ENCODE measurements at places on chromosomes 12 and 14. TPM values are rescaled to one million over a fixed set of nuclear protein-coding genes. Genes with fewer than 3 reads are reported as not detected.

The GLT1D1 gene
- total RNA-seq, result 1.7 TPM

The OAS1 gene
- total RNA-seq, result 2.2 TPM

GRCh38 chr12:48980389-48980952, 2.3 kb downstream of the WNT1 start:
- DNase-seq, result peak; percentile 64

GRCh38 chr12:115132145-115132544, 448.2 kb upstream of the TBX3 start:
- DNase-seq, result no peak

DNA sequence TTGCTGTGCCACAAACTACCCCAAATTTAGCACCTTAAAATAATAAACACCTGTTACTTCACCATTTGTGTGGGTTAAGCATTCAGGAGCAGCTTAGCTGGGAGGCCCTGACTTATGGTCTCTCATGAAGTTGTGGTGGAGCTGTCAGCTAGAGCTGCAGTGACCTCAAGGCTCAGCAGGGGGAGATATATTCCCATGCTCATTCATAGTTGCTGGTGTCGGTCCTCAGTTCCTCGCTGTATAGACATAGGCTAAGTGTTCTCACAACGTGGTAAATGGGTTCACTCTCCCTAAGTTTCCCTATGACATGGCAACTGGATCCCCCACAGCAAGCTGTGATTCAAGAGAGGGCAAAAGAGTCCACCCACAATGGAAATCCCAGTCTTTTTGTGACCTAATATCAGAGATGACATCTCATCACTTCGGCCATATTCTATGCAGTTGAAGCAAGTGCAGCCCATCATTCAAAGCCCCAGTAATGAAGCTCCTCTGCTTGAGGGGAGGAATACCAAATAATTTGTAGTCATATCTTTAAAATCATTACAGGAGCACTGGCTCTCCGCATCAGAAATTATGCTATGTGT, 41.1 kb downstream of the PRB3 start:
- no peak for DNase-seq

DNA sequence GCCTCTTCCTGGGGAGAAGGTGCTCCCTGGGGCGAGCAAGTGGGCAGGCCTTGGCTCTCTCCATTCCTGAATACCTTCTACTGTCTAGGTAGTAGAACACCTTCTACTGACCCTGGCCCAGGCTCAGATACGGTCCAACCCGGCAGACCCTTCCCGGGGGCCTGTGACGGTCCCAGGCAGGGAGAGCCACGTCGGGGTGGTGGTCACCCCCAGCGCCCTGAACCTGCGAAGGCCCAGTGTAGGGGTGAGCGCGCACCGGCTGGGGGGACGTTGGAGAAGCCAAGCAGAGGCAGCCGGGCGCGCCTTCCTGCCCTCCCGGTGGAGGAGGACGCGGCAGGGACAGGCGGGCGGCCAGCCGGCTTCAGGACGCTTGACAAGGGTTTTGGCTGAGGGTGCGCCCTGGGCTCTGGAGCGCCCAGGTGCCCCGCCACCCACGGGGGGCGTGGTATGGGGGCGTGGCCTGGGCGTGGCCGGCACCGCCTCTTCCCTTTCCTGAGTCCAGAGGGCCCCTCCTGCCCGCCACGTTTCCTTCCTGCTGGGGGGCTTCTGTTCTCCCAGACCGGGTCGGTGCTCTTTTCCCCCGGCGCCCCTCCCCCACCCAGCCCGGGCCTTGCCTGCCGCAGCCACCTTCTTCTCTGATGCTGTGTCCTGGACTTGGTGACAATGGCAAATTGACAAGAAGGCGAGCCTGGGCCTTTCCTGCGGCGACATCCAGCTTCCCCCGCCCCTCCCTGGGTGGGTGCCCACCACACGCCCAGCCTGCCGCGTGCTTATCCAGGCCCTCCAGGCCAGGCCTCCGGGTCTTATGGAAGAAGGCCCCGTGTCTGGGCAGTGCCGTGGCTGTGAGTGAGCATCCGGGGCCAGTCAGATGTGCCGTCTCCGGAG, 24.5 kb upstream of the PPP1R13B start:
- DNase-seq, result peak; percentile 58

GRCh38 chr14:73173092-73173735, 36.9 kb downstream of the PSEN1 start:
- DNase-seq, result no peak
